ENCODE measurements at places on chromosomes 4 and X.

- DNase-seq = peak; percentile 62
These were observed 91.5 kb downstream of the ELOVL6 start for GRCh38 chr4:110106931-110107296.

- DNase-seq = no peak
These were observed 51.0 kb downstream of the TRIM2 start for GRCh38 chr4:153255233-153255632.

GRCh38 chr4:73662709-73663546 lies 42.7 kb upstream of the RASSF6 start:
- peak; percentile 81 for DNase-seq

DNA sequence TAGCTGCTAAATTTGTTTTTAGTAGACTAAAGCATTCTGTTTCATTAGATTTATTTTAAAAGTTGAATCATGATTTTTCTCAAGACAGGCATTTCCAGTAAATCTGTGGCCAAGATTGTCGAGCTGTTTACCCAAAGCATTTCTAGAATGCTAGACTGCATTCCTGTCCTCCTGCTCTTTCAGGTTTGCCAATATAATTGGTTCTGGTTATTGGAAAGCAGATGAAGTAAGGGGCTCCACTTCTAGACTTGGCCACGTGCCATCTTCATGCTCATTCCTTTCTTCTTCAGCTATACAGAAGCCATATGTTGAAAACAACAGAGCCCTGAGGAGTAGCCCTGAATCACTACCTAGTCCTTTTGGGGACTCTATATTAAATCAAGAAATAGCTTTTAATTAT lies 62.5 kb downstream of the PGRMC2 start:
- no peak for DNase-seq

DNA sequence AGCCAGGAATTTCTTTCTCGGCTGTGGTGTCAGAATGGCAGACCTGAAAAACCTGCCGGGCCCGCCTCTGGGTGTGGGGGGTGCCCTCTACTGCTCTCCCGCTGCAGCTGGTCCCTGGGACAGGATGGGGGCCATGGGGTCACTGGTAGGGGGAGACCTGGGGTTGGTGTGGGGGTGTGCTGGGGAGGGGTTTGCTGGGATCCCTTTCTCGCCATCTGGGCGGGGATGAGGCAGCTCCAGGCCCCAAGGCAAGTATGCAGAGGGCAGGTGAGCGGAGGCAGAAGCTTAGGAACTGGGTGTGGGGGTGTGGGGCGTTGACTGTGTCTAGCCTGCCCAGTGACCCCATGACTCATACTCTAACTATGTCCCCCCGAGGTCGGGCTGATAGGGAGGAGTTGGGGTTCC lies 884 bp downstream of the CCDC120 start:
- DNase-seq = no peak

DNA sequence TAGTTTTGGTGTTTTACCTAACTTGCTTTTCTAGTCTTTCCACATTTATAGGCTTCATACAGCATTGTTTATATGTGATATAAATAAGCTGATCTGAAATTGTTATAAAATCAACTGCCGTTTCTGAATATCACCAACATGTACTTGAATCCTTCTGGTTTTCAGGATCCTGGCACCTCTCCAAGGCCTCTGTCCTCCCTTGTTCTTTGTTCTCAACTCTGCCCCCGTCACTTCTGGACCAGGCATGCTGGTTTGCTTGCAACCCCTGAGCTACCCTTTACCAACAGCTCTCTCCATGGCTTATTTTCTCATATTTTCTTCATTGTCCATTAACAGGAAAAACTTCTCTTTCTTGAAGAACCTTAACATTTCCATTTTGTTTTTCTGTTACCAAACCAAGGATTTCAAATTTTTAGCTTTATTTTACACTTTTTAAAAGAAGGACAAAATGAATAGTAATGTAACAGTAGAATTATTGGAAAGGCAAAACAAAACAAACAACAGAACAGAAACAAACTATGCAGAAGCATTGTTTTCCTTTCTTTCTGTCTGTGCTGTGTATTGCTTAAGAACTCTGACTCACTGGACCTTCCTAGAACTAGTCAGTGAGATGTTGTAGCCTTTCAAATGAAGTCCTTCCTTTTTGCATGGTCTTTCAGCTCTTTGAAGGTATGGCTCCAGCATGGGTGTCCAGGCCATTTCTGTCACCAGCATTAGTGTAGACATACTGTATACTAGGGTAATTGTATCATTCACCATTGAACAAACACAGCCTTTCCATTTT lies 44.8 kb downstream of the BANK1 start:
- DNase-seq = peak; percentile 43
